ENCODE measurements at places on chromosomes 2 and 18.

- no peak for DNase-seq
Measured at GRCh38 chr2:7007846-7008741, 90.9 kb downstream of the RNF144A start.

- no peak for DNase-seq
Measured at GRCh38 chr18:23926571-23926970, 88.0 kb upstream of the TTC39C start.

DNA sequence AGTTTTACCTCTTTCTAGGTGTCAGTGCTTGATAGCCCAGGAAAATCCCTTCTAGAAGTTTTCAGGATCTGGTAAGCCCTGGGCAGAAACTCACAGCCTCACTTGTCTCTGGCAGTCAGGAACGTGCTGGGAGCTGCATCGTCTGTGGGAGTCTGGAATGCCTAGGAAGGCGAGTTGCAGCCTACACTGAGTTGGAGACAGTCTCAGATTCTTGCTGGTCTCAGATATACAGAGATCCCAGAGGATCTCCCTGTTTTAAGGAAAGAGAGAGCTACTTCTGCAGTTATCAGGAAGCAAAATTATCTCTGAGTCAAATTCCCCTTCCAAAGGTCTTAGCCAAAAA lies 104.4 kb upstream of the CDC42EP3 start:
- DNase-seq: no peak

GRCh38 chr2:141925511-141925910 lies 205.3 kb downstream of the LRP1B start:
- no peak for DNase-seq

GRCh38 chr2:130231656-130232055 lies 33.4 kb upstream of the TUBA3E start:
- DNase-seq: no peak

GRCh38 chr18:75790111-75790510 lies 362.6 kb upstream of the SMIM21 start:
- no peak for DNase-seq

DNA sequence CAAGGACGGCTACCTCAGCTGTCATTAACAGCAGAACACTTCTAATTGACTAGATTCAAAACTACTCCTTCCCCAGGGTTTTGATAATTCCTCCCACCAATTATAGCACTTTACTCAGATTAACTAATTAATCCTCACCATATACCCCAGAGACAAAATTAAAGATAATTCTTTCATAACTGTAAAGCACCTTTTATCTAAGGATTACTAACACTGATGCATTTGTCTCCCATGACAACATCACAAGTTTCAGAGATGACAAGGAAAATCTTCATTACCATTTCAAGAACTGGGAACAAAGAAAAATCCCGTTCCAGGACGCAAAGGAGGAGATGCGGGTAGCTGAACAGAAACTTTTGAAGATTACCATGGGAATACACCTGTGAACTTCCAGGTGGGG lies 129.4 kb upstream of the ITGA6 start:
- no peak for DNase-seq

DNA sequence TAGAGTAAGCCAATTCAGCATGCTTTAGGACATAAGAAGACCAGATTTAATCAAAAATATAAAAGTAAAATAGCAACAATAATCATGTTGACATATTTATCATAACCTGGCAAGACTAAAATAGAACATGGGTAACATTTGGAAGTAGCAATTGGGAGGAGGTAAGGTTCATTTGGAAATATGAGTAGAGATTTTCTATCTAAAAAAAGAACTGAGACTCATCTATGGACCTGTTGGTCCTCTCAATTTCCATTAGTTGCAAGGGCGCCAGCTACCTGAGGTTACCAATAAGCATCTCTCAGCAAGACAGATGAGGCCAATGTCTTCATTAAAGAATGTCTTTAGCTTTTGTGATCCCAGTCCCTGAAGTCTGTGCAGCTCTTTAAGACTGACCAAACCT lies 196.0 kb downstream of the IRS1 start:
- no peak for DNase-seq

GRCh38 chr2:53787614-53788289 lies 908 bp downstream of the ERLEC1 start:
- DNase-seq: no peak

DNA sequence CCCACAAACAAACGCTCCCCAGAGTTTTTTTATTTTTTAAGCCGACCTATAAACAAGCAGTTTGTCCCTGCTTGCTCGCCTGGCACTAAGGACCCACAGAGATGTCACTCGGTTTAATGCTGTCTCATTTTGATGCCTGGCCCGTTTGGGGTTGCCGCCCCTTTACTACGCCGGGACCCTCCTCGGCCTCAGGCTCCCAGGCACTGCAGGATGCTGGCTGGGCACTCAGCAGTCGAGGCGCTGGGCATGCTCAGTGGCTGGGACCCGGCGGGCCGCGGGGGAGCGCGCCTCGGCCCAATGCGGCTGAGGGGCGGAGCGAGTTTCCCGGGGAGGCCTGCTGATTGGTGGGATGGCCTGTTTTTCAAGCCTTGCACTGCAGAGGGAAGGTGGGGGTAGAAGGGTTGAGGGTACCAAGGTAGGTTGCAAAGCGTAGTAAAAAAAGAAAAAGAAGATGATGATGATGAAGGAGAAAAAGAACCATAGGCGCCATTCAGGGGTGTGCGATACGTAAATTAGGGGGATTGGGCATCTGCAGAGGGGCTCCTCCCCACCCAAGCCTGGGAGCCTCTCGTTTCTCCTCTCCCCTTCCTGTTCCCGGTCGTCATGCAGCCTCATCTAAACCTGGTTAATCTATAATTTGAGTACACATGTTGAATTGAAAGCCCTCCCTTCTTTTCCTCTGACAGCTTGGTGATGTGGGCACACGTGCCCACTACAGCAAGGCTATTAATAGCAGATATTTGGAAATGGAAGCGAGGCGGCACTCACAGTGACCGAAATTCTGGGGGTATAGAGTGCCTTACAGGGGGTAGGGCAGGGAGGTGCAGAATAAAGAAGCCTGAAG lies 1.5 kb upstream of the IRS1 start:
- peak; percentile 77 for DNase-seq

GRCh38 chr2:23065936-23066335 lies 319.0 kb upstream of the KLHL29 start:
- DNase-seq: no peak
